ENCODE measurements at places on chromosomes 12 and 14.

- DNase-seq: no peak
Observed at GRCh38 chr14:42229976-42230375, 623.3 kb downstream of the LRFN5 start.

DNA sequence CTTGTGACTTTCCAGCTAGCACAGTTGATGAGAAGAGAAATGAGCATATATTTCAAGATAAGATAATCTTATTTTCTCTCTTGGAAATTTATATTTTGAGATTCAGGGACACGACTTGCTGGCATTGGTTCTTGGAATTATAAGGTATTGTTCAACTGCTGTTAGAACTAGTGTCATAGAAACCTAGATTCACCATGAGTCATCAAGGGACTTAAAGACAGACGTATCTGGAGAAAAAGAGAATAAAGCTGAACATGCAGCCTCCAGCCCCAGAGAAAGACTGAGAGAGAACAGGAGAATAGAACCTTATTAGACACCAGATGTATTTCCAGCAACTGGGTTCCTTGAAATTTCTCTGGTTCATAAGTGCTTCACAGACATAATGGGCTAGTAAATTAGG lies 194.4 kb upstream of the PPFIA2 start:
- DNase-seq: peak; percentile 4

GRCh38 chr12:131003716-131004045 lies 50.0 kb downstream of the ADGRD1 start:
- DNase-seq: no peak

DNA sequence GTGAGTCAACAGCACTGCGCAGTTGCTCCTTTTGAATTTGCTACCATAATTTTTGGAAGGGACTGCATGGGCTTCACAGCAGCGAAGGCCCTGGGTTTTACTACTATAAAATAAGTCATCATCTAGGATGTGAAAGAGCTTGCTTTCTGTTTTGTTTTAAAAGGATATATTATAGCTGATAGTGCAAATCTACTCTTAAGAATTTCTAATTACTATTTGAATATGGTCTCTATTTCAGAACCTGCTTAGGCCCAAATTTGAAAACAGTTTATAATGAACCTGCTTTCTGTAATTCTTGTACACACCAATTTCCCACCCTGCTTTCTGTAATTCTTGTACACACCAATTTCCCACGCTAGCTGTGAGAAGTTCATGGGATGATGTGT lies 73.0 kb downstream of the SRGAP1 start:
- DNase-seq: no peak

DNA sequence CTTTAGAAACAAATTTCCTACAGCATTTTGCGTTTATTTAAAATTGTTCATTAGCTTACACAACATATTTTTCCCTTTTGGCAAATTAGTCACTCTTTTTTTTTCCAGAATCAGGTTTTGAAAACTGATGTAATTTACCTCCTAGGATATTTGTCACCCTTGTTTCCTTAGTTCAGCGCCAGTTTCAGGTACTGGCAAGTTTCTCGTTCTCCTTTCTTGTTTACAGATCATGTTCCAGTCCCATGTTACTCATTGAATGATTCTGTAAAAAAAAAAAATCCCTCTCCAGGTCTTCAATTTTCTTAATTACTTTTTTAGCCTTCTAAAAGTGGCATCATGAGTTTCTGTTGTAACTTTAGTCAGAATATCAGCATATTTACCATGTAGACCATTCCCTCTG lies 2.7 kb downstream of the PPP4R4 start:
- DNase-seq: no peak

GRCh38 chr12:52514471-52515318 lies 5.5 kb downstream of the KRT5 start:
- no peak for DNase-seq

DNA sequence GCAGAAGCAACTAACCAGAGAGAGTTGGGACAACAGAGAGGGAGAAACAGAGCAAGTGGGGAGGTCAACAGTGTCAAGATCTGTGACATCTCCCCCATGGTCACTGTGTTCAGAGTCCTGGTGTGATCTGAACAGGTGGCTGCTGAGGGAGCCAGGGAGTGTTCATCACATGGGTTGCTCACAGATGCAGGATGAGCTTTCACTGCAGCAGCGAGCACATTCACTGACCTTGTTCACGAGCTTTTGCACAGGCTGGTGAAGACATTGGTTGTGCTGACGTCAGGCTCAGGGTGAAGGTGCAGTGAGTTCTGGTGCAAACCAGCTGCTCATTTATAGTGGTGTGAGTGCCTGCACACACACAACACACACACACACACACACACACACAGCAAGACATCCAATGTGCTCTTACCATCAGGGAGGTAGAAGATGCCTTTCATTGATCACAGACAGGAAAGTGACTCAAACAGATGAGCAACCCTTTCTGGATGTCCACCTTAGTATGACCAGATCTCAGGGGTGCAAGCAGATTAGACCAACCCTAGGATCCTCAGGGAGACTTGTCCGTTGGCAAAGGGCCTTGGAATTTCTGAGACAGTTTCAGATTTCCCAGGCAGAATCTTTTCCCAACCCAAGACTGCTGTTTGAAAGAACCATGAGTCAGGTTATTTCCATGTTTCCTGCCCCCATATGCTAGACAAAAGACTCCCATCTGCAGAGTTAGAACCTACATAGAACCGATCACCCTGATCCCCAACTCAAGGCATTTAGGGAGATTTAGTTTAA lies 44.3 kb upstream of the OR10AD1 start:
- DNase-seq: no peak

DNA sequence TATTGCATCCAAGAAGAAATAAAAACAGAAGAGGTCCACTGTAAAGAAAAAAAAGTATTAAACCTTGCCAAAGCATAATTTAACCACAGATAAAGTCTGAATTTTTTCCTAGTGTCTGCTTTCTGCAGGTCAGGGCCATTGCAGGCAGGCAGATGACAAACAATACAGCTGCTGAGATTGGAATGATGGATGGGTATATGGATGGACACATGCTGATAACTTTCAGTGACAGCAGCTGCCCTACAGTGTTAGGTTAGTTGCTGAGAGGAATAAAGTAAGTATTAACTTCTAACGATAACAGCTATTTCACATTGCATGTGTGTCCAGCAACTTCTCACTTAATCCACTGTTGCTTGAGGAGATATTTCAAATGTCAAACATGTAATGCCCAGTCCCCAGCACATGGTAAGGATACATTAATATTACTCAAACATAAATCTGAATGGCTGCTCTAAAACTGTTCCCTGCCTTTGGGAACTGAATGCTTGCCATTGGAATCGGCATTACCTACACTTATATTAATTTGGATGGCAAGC lies 515.3 kb downstream of the RMST start:
- DNase-seq: no peak

- DNase-seq: no peak
Observed at GRCh38 chr14:60616461-60616959, 32.8 kb downstream of the SIX1 start.

DNA sequence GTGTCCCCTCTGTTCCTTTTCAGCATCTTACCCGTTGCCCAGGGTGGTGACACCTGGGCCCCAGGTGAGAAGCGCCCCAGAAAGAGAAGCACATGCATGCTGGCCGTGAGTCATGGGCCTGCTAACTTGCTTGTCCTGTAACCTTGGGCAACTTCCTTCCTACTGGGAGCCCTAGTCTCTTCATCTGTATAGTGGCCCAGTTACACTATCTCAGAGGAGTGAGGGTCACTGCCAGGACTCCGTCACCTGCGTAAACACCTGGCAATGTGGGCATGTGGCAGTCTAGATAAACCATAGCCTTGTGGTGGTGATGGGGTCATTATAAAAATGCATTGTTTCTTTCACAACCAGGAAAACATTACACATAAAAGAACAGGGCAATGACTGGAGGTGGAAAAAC lies 125.2 kb downstream of the SLC25A47 start:
- no peak for DNase-seq

DNA sequence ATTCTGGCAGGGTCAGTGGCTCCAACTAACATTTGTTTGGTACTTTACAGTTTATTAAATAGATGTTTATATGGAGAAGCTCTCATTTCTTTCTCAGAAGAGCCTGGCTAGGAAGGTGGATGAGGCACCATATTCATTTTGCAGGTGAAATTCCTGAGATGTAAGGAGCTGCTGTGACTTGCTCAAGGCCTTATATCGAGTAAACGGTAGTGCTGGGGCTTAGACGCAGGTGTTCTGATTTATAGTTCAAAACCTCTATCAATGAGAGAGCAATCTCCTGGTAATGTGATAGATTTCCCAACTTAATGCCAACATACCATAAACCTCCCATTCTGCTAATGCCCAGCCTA lies 42.3 kb downstream of the DAD1 start:
- no peak for DNase-seq

DNA sequence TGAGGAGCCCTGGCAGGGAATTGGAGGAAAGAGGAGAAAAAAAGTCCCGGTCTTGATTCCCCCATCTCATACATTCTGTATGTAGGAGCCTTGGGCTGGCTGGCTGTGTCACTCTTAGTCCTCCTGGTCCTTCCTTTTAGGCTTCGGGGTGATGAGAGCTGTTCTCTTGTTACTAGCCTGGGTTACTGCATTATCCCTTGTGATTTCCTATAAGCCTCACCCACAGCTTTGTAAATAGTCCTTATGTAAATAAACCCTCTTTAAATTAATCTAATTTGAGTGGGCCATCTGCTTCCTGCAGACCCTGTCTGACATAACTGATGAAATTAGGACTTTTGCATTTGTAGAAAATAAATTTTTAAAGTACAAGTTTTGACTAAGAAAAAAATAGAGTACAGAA lies 19.2 kb downstream of the DNM1L start:
- DNase-seq: no peak

DNA sequence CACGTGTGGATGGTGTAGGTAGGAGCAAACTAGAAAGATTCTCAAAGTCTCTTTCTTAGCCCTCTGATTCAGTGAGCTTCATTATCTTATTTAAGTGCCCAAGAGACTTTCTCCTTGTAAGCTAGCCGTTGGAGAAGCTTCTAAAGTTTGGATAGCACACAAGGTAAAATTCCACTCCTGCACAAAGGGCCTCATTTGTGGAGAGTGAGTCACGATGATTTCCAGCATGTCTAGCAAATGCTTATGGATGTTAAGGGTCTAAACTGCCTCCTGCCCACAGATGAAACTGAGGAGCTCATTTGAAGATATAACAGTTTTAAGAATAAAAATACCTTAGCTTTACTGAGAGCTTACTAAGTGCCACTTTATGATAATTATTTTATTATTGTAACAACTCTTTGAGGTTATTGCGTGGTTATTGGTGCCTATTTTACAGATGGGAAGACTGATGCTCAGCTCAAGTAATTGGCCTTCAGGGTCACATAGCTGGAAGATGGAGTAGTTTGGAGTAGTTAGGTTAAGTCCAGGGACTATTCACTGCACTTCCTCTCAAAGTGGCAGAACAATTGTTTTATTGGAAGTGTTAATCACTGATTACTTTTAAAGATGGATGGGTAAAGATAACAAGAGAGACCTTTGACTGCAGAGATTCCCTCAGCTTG lies 78.7 kb upstream of the HIF1A start:
- no peak for DNase-seq

GRCh38 chr12:39813776-39814175 lies 194.2 kb upstream of the ABCD2 start:
- no peak for DNase-seq

DNA sequence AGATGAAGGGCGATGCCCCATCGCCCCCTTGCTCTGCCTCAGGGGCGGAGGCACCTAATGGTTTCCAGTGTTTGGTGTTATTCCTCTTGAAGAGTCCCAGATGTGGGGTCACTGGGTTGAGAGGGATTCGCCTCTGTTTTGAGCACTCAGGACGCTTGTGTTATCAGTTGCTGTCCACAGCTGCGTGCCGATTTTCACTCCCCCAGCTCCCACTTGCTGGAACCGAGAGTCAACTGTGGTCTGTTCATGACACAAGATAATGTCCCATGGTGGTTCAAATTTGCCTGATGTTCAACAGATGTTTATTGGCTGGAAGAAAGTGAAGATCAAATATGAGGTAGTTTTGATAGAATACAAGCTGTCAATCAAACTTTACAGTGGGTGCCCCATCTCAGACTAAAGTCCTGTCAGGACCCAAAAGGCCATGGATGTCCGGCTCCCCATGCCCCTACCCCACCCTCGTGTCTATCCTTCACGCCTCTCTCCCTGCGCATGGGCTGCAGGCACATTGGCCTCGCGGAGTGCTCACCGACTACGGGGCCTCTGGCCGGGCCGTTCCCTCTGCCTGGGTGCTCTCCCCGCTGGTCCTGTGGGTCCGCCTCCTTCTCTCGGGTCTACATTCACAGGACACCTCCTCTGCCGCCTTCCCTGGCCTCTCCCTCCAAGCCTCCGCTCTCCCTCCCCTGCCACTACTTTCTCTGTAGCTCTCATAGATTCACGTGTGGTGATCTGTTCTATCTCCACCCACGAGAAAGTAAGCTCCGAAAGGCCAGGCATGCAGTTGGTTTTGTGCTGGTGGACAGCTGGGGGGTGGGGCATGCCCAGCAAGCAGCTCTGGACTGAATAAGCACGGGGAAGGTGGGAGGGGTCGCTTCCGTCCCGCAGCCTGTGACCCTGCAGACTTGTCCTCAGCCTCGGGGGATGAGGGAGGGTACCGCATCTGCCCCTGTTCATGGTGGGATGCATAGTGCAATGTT lies 6.8 kb upstream of the TRAF3 start:
- no peak for DNase-seq

DNA sequence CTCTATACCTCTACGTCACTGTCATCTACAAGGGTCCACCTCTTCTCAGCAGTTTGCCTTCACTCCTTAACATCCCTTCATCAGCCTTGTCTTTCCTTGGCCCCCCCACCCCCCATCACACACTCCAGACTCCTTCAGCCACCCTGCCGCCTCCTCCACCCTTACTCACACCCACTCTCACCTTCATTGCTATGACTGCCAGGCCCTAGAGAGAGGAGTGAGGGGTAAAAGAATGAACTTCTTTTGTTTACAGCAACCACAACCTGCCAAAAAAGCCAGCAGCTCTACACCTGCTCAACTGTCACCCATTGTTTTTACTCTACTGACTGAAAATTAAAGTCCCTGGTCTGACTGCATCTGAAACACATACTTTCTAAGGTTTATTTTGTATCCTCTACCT lies 112.8 kb downstream of the DUSP6 start:
- no peak for DNase-seq

- DNase-seq: no peak
Observed at GRCh38 chr12:111570084-111570961, 28.8 kb downstream of the ATXN2 start.

DNA sequence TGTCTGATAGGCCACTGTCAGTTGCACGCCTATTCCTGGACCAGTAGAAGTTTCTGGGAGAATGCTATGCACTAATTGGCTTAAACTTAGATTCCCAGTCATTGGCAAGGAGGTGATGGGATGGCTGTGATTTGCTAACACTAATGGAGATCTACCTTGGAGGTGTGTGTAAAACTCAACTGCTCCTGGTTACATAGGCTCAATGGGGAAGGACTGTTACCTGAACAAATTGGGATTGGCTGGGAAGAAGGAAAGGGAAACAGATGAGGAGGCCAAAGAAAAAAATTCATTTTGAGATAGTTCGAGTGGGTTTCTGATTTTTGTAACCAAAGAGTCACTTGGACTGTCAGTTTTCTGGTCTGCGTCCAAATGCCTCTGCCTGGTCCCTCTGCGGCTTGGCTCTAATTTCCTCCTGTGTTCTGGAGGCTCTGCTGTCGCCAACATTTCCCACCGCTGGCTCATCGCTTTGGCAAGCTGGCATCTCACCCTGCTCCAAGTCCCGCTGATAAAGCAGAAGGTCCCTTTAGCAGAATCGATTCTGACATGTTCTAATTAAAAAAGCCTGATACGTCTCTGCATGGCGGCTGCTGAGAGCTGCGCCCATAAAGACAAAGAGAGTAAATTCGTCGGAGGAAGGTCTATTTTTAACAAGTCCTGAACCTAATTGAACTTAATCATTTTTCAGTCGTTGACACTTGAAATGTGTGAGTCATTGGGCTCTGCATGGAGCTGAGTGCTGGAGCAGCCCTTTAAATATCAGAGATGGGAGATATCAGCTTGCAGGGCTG lies 2.0 kb upstream of the CCDC63 start:
- DNase-seq: peak; percentile 34

- DNase-seq: no peak
Observed at GRCh38 chr14:34126586-34126985, 175.7 kb upstream of the EGLN3 start.

Measured in hematopoietic multipotent progenitor cell treated with erythropoietin and hydrocortisone succinate and interleukin-3 and kit ligand, for 4 days (in vitro differentiated cells).